ENCODE measurements at places on chromosomes 13 and 19.

DNA sequence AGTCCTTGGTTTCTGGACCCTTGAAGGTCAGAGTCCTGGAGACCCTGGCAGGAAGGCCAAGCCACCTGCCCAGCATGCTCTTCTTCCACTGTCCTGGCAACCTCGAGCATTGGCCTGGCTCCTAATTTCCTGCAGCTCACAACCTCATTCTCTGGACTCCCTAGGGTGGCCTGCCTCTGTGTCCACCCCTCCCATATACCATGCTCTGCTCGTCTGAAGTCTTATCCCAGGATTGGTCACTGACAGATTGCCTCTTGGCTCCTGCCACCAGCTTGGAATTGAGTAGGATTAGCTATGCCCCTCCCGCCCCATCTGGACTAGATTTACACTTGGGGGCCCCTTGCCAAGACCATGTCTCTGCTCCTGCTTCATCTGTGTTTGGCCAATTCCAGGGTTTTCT, 17.1 kb upstream of the WASF3 start:
- no peak for DNase-seq

DNA sequence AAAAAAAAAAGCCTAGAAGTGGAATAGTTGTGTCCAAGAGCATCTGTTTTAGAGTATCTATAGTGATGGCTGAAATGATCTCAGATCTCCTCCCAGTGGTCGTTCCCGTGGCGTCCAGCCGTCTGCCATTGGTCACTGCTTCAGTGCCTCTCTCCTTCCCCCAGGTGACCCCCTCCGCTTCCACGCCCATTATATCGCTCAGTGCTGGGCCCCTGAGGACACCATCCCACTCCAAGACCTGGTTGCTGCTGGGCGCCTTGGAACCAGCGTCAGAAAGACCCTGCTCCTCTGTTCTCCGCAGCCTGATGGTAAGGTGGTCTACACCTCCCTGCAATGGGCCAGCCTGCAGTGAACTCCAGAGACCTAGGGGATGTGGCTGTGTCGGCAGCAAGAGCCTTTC, 1.9 kb downstream of the TSEN34 start:
- no peak for DNase-seq

GRCh38 chr13:97719736-97720135, 233.7 kb upstream of the IPO5 start:
- no peak for DNase-seq

GRCh38 chr19:12544401-12544876, 6.8 kb downstream of the ZNF564 start:
- peak; percentile 94 for DNase-seq

DNA sequence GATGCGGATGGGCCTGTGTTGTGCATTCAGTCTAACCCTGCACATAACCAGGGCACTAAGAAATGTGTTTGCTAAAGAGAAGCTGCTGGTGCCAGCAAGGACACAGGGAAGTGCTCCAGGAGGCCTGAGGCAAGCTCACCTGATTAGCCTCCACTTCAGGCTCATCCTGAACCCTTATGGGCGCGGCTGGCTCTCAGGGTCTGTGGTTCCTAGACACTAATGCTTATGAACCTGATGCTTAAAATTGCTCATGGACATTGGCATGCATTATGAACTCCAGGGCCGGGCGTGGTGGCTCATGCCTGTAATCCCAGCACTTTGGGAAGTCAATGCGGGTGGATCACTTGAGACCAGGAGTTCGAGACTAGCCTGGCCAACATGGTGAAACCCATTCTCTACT, 34.3 kb downstream of the SERP2 start:
- DNase-seq, result no peak

GRCh38 chr13:34671137-34671536, 270.9 kb upstream of the NBEA start:
- no peak for DNase-seq

- no peak for DNase-seq
These were observed 86.5 kb downstream of the COL4A1 start for GRCh38 chr13:110220471-110220870.

GRCh38 chr19:51019544-51019925, at the start of gene KLK10:
Gene KLK10, minus strand, starts transcription at chr19:51019709. Its CDS starts 579 bp downstream, at chr19:51019130.
- no peak for DNase-seq
